ENCODE measurements at places on chromosomes 6 and 20.
A peak's percentile ranks its signal among the peaks of the same experiment; 100 is the strongest.

DNA sequence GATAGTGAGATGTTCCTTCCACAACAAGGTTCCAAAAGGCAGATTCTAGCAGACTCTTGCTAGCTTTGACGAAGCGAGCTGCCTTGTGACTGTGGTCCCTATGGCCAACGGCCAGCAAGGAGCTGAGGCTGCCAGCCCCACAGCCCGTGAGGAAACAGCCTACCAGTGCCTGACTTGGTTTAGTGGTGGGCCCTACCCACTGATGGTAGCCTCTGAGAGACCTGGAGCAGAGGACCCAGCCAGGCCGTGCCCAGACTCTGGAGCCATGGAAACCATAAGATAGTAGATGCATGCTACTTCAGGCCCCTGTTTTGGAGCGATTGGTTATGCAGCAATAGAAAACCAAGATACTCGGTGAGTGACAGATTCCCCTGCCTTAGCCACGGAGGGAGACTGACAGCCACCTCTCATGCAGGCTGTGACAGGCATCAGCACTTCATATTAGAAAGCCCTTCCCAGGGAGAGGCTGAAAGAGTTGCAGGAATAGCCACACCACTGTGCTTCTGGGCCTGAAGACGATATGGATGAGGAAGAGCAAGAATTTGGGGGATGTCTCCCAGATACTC, 19.2 kb downstream of the PSMG4 start:
- no peak for DNase-seq

DNA sequence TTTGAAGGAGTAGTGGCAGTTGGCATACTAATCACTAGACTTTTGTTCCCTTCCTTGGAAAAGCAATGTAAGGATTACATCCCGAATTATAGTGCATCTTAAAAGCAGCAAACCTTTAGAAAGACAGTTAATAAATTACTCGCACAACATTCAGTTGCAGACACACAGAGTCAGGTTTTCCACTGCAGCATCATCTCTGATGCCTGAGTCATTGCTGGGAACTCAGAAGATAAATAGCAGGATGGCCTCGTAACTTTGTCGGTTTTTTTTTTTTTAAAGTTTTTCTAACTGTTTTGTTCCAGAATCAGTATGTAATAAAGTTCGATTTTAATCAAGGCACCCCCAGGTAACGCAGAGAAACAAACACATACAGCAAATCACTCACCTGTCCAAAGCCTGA, 34.3 kb downstream of the GJA10 start:
- no peak for DNase-seq

GRCh38 chr6:3585320-3585935, 128.6 kb upstream of the SLC22A23 start:
- DNase-seq, result no peak

GRCh38 chr6:49579649-49580048, 29.2 kb downstream of the C6orf141 start:
- no peak for DNase-seq

DNA sequence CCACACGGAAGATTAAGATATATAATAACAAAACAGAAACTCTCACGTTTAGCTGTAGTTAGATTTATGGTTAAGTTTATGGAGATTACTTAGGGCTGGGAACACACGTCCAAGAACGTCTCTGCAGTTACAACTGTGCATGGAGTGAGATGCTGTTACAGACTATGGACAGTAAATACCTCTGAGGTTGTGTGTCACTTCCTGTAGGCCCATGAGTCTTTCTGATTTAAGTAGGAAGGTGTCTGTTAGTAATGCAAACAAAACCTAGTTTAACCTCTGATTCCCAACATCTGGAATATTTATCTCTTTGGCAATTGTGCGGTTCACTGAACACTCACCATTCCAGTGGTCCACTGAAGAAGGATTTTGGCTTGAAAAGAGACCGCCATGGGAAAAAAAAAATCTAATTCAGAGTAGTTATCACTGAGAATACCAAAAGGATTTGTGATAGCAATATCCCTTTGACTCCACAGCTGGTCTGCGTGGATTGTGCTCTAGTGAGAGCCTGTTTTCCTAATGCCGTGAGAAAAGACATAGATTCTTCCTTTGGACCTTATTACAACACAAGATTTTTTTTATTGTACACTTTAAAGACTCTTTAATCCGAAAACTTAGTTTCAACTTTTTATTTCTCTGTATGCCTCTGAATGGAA, 478.2 kb upstream of the CITED2 start:
- no peak for DNase-seq

- DNase-seq, result no peak
These were observed 74.4 kb upstream of the EYA4 start for GRCh38 chr6:133166766-133167165.

GRCh38 chr6:32177183-32177787, 920 bp upstream of the RNF5 start:
- peak; percentile 63 for DNase-seq

GRCh38 chr6:25054469-25054868, 118.7 kb upstream of the RIPOR2 start:
- no peak for DNase-seq

DNA sequence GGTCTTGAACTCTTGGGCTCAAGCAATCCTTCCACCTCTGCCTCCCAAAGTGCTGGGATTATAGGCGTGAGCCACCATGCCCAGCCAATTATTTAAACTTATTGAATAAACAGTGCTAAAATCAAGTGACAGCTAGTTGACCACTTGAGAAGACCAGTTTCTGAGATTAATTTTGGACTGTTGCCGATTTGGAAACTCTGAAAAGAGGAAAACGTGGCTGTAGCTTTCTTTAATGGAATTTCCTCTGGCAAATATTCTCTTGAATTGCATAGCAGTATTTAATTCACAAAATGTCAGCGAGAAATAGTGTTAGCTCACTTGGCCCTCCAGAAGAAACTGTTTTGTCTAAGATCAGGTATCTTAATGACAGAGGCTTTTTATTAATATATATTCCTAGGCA, 754.5 kb downstream of the HDGFL1 start:
- DNase-seq, result no peak

DNA sequence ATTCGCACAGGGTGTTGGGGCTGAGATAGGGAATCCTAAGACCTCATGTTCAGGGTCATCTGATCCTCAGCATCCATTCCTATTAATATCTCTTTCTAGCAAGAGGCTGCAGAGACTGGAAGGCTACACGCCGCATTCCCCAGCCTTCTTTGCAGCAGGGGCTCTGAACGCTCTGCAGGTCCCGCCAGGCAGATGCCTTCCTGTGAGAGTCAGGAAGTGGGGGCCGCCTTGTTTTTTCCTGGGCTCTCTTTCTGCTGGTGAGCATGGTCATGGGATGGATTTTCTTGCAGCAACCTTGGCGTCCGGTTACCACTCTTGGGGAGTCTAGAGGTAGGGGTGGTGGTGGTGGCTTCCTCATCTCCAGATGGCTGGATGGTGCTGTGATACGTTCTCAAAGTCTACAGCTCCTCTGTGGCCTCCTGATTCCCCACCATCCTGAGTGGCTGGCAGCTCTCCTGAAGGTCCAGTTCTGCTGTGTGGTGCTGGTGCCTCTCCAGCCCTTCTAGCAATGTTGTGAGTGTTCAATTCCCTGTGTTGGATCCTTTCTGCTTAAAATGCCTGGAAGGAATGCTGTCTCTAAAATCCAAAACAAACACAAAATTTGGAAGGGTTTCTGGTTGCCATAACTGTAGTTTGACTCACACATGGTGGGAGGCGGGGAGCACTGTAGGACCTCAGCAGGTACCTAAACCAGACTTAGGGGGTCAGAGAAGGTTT, 111.9 kb downstream of the CEBPB start:
- DNase-seq, result no peak

GRCh38 chr6:31572041-31572911, at the start of gene LTA:
TSS of gene LTA (plus strand) at chr6:31572289. CDS start at chr6:31572743, 454 bp downstream.
- DNase-seq, result no peak

- no peak for DNase-seq
These were observed 196.5 kb upstream of the THBS2 start for GRCh38 chr6:169450097-169450496.

GRCh38 chr6:133764008-133764753, 124.7 kb upstream of the TCF21 start:
- no peak for DNase-seq

- no peak for DNase-seq
These were observed 374.8 kb downstream of the LMBRD1 start for GRCh38 chr6:69422020-69422419.

- peak; percentile 19 for DNase-seq
These were observed 12.8 kb upstream of the PDYN start for GRCh38 chr20:2006452-2007361.

DNA sequence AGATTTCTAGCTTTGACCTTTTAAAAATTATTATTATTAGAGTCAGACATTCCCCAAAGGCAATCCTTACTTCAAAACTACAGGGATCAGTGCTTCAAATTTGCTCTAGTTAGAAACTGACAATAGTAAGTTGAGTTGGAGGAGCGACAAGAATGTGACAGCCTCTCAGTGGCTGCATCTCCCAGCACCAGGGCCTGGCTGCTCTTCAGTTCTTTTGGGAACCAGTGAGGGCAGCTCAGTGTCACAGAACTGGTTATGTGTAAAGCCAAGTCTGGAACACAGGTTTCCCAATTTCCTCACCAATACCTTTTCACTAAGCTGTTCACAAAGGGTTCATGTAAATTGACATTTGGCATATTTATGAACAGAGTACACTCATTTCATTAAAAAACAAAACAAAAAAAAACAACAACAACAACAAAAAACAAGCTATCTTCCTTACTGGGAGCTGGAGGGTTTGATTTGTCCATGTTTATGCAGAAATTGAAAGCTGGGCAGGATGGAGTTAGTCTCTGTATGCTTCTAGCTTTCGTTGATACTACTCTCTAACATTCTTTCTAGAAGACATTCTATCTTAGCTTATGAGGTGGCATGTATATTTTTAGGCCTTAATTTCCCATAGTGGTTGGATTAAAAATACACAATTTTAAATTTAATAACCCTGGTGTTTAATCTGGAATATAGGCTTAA, 95.0 kb downstream of the SAMD5 start:
- no peak for DNase-seq

DNA sequence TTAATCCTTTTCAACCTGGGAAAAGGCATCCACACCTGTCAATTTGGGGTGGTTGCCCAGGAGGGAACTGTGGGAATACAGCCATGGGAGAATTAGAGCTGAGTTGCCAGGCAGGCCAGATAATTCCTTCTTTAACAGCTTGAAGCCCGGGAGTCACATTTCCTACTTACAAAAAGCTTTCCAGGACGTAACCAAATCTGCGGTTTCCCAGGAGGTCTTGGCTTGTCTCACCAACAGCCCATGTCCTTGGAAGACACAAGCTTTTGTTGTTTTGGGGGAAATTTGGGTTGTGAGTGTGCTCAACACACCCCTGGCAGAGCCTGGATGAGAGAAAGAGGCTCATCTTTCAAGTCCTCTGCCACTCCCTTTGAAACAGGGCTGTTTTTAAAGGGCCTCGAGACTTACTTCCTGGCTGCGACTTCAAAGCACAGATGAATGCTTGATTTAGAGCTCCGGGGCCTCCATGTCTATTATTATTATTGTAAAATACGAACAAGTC, 465.9 kb upstream of the BTBD3 start:
- no peak for DNase-seq

GRCh38 chr6:129699659-129700058, 10.3 kb downstream of the ARHGAP18 start:
- DNase-seq, result no peak

GRCh38 chr20:62804627-62805154, at the start of gene OGFR:
TSS of gene OGFR (plus strand) at chr20:62804835. CDS start at chr20:62804860, 25 bp downstream.
- DNase-seq, result peak; percentile 63

DNA sequence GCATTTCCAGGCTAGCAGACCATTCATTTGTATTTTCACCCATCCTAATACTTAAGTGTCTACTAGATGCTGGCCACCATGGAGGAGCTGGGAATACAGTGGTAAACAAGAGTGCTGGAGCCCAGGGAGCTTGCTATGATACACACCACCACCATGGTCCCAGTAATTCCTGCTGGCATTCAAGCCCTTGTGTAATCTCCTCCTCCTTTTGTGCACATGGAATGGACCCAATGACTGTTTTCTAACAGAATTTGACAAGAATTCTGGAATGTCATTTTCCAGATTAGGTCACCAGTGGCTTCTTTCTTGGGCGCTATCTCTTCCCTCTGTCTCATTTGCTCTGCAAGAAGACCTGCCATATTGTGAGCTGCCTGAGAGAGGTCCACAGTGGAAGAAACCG, 552.0 kb downstream of the C6orf118 start:
- DNase-seq, result no peak

GRCh38 chr6:45808042-45808645, 207.5 kb downstream of the CLIC5 start:
- no peak for DNase-seq

- no peak for DNase-seq
These were observed 19.2 kb downstream of the BLTP3A start for GRCh38 chr6:34810936-34811632.

DNA sequence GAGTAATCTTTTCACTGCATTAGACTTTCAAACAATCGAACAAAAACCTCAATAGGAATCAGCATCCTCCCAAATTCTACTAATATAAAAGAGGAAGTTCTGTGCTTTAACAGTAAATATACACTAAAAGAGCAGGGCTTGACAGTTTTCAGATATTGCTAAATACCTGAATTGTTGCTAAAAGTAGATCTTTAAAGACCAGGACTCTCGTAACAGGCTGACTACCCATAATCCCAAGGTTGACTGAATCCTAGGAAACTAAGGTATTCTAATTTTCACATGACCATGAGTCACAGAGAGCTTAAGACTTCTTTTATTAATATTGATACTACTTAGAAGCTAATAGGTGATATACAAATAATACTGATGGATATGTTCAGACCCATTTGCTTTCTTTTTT, 10.1 kb downstream of the CD164 start:
- no peak for DNase-seq

GRCh38 chr20:5971203-5971602, 20.8 kb downstream of the MCM8 start:
- no peak for DNase-seq

GRCh38 chr6:142796571-142796970, 148.4 kb downstream of the HIVEP2 start:
- DNase-seq, result no peak

DNA sequence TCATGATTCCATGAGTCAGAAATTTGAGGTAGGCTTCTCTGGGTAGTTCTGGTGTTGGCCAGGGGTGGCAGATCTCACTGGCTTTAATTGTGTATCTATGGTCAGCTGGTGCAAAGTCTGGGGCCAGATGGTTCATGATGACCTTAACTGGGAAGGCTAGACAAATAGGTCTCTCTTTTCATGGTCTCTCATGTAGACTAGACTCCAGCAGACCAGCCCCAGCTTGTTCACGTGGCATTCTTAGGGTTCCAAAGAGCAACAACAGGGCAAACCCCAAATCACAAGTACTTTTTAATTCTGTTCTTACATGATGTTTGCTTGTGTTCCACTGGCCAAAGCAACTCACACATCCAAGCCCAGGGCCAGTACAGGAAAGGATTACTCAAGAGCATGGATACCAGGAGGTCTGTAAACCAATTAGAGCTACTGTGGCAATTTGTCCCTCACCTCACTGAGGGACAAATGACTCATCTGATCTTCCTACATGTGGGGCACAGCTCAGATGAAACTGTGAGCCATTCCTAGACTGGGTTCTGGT, 79.5 kb upstream of the PBOV1 start:
- DNase-seq, result no peak

DNA sequence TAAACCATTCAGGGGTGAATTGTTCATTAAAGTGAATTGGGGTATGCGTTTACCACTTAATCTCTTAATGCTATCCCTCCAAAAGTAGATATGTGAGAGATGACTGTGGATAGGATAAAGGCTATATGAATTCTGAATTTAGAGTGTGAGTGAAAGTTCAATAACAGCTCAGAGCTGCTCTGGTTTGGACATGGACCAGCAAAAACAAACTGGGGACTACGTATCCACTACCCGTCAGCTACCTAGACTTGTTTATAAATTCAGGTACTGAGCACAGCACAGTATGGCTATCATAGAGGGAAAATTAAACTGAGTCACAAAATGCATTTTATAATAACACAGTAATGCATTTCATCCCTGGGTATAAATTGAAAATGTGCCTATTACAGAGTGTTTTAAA, 44.4 kb downstream of the HDDC2 start:
- DNase-seq, result no peak

Measured in midbrain (tissue), 1 donor.